ENCODE measurements at places on chromosomes 16 and 17.

DNA sequence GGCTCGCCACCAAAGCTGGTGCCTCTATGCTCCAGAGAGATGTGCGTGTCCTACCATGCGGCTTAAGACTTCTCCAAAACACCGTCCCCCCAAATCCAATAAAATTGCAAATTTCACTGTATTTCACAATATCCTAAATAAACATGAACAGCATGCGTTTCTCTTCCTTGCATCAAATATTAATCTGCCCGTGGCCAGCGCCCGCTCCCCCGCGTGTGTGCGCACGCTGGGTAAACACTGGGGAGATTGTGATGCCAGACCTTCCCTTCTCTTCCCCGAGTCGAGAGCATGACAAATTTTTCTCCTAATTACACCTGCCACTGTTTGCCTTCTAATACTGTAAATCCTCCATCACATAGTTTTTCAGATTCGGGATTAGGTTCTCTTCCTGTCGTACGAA, 148.1 kb downstream of the MRM1 start:
- DNase-seq, result no peak

GRCh38 chr16:87048730-87049115, 268.5 kb downstream of the C16orf95 start:
- DNase-seq, result no peak

DNA sequence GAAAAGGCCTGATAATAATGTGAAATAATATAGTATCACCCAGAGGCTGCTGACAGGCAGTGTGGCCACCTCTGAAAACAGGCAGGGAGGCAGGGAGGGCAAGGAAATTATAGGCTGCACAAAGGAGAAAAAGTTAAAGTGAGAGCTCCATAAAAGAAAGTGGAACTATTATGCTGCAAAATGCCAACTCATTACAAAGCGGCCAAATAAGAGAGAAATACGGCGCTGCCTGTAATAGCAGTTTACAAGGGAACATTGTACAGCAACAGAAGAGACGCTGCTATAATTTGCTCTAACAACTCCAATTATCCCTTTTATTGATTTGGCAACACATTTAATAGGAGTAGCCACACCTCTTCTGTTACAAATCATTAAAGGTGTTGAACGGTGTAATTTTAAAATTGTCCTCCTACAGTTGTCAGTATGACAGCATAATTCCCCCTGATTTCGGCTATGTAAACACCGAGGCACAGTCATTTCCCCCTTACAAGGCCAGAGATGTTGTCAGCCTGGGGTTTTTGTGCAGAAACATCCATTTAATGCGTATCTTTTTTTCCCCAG, 120.3 kb downstream of the MRM1 start:
- DNase-seq, result no peak

GRCh38 chr17:32452281-32452680, 8.0 kb downstream of the PSMD11 start:
- DNase-seq, result no peak

GRCh38 chr17:31584438-31585279, 193.2 kb downstream of the RAB11FIP4 start:
- DNase-seq, result no peak

DNA sequence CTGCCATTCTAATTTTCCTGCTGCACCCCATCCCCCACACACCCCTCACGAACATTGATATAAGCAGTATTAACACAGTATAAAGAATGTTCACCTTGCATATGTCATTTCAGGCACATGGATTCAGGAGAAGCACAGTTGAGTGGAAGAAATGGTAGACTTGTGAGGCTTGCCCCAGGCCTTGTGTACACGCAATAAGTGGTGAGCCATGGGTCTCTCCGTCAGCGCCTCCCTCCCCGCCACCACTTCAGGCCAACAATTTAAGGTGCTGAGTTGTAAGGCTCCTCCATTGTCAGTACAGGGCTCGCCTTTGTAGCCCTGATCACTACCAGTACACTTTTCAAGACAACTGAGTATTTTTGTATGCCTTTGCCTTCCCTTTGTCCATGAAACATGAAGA, 12.2 kb upstream of the CLEC18C start:
- DNase-seq, result no peak

DNA sequence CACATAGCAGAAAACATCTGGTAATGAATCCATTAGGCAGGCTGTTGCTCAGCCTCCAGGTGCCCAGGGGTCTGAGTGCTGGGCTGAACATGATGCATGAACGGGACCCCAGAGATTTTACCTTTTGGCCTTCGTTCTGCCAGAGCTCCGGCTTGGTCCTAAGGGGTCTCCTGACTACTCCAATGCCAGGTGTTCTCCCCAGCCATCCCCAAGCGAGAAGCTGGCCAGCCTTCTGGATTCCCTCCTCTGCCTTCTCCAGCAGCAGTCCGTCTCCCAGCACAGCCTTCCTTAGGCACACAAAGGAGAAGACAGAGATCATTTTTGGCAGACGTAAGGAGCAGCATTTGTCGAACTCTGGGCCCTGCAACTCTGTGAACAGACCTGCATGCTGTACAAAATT, 109.4 kb downstream of the RBFOX1 start:
- DNase-seq, result no peak

Measured in upper lobe of right lung (tissue), 1 donor.